ENCODE measurements at places on chromosomes 2 and 18.

- DNase-seq, result peak; percentile 48
These were observed 102.1 kb downstream of the ATAD2B start for GRCh38 chr2:23824777-23825212.

- DNase-seq, result no peak
These were observed 31.9 kb downstream of the PSTPIP2 start for GRCh38 chr18:46040033-46040746.

DNA sequence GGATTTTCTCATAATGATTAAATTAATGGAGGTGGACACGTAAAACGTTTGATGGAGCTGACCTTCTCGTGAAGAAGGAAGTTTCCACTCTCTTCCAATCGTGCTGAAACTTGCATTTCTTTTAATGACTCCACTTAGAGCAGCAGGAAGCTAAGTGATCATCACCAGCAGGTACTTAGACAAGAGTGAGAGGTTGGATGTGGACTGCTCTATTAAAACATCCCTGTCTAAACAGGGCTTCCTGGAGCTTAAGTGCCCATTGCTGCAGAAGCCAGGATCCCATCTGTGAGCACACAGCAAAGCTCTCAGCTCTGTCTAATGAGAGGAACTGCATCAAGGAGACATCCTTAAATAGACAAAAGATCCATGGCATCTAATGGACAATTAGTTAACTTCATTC, 1539.5 kb upstream of the CELF4 start:
- no peak for DNase-seq

DNA sequence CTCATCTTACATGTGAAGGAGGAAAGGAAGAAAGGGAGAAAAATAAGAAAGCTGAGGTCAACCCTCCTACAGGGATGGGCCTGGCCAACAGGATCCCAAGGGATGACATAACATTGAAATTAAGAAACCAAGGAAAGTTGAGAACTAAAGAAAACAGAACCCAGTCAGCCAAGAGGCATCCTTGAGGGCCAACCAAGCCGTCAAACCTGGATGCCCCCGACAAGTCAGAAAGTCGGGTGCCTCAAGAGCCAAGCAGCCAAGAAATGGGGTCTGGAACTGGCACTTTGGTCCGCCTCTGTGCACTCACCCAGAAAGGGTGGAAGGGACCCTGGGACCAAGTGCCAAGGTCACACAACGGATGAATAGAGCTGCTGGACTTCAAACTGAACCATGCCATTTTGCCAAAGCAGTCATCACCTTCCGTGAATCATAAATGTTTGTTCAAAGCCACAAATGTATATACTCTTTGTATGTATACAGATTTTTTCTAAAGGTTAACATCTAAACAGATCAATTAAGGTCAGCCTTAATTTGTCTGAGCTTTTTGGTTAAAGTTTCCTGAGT, 27.0 kb upstream of the PTPN4 start:
- no peak for DNase-seq

- no peak for DNase-seq
These were observed 34.7 kb upstream of the ZSWIM2 start for GRCh38 chr2:186883666-186884065.

GRCh38 chr2:66574701-66575624, 140.0 kb downstream of the MEIS1 start:
- no peak for DNase-seq

GRCh38 chr18:68803356-68803755, 5.5 kb downstream of the CCDC102B start:
- no peak for DNase-seq

DNA sequence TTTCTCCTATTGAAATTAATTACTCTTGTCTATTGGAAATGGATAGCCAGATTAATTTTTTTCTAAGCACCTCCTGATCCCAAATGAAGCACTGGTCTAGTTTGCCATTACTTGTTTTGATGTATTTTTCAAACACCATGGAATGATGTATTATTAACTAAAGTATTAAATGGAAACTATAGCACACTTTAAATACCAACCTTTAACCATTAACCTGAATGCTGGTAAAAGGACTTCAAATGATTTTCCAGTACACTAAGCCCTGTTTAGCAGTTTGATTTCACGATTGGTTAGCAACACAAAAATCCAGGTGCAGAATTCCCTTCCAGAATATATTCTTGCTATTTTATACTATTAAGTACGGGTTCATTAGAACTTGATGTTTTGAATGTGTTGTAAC, 37.3 kb downstream of the COL4A3 start:
- DNase-seq, result no peak

DNA sequence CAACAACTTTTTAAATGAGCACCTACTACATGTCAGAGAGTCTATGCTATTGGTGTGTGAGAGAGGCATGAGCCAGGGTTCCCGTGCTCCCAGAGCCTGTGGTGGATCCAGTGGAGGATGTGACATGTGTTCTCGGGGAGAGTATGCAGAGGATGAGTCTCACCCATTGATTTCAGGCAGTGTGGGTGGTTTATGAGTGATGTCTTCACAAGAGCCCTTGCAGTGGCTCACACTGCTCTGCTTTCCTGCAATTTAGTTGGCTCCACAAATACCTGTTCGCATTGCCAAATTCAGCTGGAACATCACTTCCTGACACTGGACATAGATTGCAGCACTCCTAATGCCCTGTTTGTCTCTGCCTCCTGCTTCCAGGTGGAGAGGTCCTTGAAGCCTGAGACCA, 243.6 kb upstream of the CXCR4 start:
- DNase-seq, result no peak

DNA sequence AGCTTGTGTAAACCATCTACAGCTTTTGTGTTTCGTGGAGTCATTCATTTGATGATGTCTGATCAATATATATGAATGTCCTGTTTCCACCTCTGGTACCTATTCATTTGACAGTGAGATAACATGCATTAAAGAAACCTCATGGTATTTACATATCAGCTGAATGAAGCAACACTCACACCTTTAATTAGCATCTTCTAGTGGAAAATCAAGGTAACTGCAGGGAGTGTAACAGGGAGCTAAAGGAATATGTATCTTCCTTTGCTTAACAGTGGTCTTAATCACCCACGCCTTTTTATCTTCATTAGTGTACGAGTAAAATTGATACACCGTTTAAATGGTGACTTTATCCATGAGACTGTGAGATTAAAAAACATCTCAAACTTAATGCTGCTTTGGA, 15.6 kb downstream of the SLC39A10 start:
- DNase-seq, result no peak

GRCh38 chr18:832085-832681, 20.1 kb upstream of the YES1 start:
- DNase-seq, result no peak

DNA sequence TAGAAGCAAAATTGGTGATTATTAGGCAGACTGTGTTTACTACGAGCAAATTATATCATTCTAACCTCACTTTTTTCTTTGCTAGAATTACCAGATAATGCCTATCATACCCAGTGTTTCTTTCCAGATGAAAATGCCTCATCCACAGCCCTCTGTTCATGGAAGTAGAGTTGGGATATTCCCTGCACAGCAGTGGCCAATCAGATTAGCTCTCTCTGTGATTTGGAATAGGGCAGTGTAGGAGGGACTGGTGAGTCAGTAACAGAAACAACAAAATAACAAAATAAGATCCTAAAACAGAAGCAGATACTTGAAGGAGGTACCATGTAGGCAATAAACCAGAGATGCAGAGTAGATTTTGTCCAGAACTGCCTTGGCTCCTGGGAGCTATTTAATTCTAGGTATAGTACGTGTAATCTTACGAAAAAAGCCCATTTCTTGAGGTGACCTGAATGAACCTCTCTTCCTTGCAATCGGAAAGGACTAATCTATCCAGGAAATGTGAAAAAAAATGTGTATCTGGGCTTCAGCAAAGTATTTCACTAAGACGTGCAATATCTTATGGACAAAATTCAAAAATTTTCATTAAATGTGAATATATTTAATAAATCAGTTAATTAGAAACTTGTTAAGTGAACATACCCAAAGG, 18.4 kb upstream of the TMEM17 start:
- no peak for DNase-seq

- no peak for DNase-seq
These were observed 171.2 kb downstream of the RTP5 start for GRCh38 chr2:242040681-242041080.

GRCh38 chr18:49858309-49859020, 45.1 kb upstream of the ACAA2 start:
- DNase-seq, result no peak

- DNase-seq, result peak; percentile 42
These were observed 56.1 kb upstream of the SLC35G4 start for GRCh38 chr18:11553098-11553940.

DNA sequence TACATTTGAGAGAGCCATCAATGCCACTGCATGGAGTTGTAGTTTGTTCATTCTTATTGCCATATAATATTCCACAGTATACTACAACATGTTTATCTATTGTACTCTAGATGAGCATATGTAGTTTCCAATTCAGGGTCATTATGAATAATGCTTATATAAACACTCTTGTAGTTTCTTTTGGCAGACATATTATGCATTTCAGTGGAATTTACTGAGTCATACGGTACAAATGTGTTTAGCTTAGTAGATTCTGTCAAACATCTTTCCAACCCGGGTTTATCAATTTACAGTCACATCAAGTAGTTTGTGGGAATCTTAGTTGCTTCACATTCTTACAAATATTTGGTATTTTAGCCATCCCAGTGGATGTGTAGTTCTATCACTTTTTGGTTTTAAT, 161.1 kb downstream of the KCNH7 start:
- DNase-seq, result no peak

GRCh38 chr2:69946351-69947324, 14.8 kb downstream of the ASPRV1 start:
- peak; percentile 83 for DNase-seq

DNA sequence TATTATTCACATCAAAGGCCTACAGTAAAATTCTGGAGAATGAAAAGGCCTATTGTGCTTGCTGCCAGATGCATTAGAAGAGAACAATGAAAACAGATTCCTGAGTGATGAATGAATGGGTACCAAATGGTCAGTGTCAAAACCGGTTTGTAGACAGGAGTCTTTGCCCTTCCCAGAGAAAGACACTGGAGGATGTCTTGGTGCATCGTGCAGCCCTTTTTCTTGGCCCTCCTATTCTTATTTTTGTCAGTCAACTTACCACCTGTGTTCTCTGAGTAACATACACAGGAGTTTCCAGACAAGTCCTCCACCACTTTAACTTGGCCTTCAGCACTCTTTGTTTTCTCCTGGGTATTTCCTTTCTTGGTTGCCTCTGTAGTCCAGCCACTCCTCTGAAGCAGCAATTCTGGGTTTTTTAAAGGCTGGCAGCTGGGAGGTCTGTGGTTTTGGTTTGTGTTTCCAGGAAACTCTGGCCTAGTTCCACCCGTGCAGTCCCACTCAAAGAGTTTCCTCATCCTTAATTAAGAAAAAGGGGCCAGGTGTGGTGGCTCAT, 29.4 kb downstream of the PSTPIP2 start:
- no peak for DNase-seq

- DNase-seq, result no peak
These were observed 15.1 kb downstream of the HOXD3 start for GRCh38 chr2:176172007-176172894.

DNA sequence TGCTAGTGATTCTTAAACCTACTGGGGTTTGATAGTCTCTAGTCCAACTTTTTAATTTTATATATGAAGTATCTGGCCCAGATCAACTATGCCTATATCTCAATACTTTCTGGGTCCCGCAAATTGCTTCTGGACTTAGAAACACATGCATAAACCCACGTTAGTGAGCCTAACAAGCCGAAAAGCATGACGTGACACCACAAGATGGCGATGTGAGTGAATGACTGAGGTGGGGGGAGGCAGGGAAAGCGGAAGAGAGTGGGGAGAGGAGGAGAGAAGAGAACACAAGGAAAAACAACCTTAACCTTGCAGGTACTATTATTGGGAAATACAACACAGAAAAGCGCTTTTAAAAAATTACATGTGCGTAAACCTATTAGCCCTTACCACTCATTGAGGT, 13.8 kb downstream of the PDIA6 start:
- DNase-seq, result no peak

DNA sequence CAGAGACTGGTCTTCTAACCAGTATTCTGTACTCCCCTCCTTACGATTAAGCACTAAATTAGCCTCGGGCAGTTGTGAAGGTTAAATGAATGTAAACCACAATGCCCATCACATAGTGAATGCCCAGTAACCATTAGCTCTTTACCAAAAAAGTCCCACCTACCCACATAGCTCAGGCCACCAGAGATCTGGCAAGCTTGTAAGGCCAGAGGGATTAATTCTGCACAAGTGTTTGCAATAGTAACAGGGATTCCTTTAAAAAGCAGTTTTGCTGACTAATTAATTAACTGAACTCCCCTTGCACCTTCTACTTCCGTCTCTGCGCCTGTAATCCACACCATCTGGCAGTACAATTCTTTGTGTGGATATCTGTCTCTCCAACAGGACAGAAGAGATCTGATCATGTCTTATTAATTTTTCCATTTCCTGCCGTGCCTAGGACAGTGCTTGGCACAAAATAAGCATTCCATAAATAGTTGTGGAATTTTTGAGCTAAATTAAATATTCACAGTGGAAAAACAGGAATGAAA, 36.2 kb upstream of the IGFBP2 start:
- DNase-seq, result no peak

- DNase-seq, result no peak
These were observed 112.5 kb upstream of the NFATC1 start for GRCh38 chr18:79283131-79283810.

- no peak for DNase-seq
These were observed 83.3 kb upstream of the ZNF521 start for GRCh38 chr18:25435149-25435782.

- DNase-seq, result no peak
These were observed 195.1 kb upstream of the LRP1B start for GRCh38 chr2:142325870-142326269.

GRCh38 chr18:45039376-45039775, 358.7 kb downstream of the SETBP1 start:
- DNase-seq, result no peak

GRCh38 chr2:219530048-219530963, 13.3 kb downstream of the CHPF start:
- peak; percentile 62 for DNase-seq

- no peak for DNase-seq
These were observed 30.6 kb upstream of the CHRNA1 start for GRCh38 chr2:174794851-174795374.

- DNase-seq, result no peak
These were observed 50.1 kb upstream of the IGFBP5 start for GRCh38 chr2:216745453-216745852.

GRCh38 chr2:74895001-74895400, 61.1 kb downstream of the HK2 start:
- no peak for DNase-seq

DNA sequence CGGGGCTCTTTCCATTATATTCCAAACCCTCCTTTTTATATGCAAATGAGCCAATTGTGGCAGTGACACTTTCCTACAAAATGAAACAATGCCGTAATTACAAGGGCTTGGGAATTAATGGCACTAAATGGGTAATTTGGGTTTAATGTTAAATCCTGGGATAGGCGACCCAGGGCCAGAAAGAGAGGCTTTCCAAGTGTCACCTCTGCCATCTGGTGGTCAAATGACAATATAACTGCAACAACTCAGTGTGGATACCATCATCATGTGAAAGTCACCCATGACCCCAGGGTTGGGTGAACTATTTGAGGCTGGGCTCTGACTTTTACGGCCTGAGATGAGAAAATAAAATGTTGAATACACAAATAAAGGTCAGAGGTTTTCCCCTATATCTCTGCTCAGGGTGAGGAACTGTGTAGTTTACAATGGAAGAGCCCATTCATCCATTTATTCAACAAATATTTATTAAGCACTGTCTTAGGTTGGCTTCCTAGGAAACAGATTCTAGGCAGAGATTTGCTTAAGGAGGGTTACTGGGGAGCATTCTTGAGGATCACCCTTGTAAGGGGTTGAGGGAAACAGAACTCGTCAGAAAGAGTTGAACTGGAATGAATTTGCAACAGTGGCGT, 13.6 kb upstream of the THADA start:
- DNase-seq, result peak; percentile 50

- no peak for DNase-seq
These were observed 42.7 kb upstream of the TANK start for GRCh38 chr2:161117506-161117905.
